ENCODE measurements at places on chromosomes 7 and 10.

DNA sequence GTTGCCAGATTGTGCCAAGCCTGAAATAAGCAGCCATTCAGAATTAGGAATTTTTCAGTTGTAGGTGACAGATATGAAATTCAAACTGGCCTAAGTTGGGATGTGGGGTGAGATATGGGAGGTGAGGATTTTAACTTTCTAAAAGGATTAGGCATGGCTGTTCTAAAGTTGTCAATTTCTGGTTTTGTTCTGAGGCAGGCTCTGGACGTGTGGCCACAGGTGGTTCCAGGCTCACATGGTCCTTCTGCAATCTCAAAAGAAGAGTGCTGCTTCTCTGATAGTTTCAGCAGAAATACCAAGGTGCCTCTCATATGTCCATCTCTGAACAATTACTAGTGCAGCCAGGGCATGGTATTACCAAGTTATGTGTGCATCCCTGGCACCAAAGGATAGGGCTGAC is 21.4 kb downstream of the EFCAB10 start:
- DNase-seq: no peak

- no peak for DNase-seq
Observed at GRCh38 chr7:12690041-12690878, 2.8 kb downstream of the ARL4A start.

DNA sequence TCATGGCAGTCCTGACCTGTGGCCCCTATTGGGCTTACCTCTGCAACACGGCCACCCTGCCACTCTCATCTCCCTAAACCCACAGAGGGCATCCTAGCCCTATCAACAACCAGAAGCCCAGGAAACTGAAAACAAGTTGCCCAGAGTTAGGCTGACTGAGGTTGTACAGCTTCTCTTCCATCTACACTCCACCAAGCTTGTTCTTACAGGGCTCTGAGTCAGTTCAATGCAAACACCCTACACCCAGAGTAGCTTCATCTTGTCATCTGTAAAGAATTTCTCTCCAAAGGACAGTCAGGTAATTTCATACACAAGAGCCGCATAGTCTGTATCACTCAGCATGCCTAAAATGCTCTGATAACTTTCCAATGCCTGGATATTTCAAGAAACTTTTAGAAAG is 175.4 kb downstream of the ARID5B start:
- no peak for DNase-seq

GRCh38 chr10:8045726-8046494 is 8.6 kb upstream of the GATA3 start:
- DNase-seq: no peak

DNA sequence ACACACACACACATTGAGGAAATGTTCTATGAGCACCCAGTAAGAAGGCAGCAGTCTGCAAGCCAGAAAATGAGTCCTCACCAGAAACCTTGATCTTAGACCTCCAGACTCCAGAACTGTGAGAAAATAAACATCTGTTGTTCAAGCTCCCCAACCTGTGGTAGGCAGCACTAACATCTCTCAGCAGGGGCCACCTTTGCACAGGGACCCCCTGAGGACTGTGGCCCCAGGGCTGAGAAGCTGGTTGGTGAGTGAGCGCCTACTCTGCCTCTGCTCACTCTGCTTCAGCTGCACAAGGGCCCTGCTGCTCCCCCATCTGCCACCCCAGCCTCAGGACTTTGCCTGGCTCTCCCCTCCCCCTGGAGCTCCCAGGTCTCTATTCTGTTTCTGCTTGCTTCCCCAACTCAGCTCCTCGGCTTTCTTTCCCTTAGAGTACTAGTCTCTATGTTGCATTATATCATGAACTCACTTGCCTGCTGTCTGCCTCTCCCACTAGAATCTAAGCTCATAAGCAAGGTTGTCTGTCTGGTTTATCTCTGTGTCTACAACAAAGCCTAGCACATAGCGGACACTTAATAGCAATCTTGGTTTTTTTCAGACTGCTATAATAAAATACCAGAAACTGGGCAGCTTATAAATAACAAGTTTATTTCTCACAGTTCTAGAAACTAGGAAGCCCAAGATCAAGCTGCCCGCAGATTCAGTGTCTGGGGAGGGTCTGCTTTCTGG is 40.4 kb upstream of the PRLHR start:
- DNase-seq: no peak

- no peak for DNase-seq
Observed at GRCh38 chr10:5199398-5199797, 2.8 kb downstream of the AKR1C4 start.

GRCh38 chr10:121087129-121087528 is 236.0 kb downstream of the WDR11 start:
- DNase-seq: no peak

- DNase-seq: no peak
Observed at GRCh38 chr10:48520184-48520506, 84.7 kb downstream of the ARHGAP22 start.
